ENCODE measurements at places on chromosomes 13 and 19.

- DNase-seq: no peak
Measured at GRCh38 chr13:40456979-40457553, 209.4 kb downstream of the FOXO1 start.

GRCh38 chr19:51398096-51398704, 7.8 kb upstream of the C19orf84 start:
- DNase-seq: peak; percentile 80

DNA sequence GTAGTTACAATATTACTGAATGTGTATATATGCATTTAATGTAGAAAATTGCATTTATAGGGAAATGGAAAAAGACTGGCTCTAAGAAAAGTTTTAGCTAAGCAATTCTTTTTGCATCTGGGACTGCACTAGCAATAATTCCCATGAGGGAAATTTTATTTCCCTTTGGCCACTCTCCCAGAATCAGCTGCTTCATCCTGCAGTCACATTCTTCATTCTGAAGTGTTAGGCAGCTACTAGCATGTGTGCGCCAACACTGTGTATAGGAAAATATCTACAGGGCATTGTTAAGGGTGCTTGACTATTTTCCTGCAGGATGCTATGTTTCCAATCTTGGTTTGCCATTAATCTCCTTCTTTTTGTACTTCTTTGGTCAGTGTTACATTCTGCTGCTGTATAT, 312.8 kb upstream of the PCDH20 start:
- no peak for DNase-seq

DNA sequence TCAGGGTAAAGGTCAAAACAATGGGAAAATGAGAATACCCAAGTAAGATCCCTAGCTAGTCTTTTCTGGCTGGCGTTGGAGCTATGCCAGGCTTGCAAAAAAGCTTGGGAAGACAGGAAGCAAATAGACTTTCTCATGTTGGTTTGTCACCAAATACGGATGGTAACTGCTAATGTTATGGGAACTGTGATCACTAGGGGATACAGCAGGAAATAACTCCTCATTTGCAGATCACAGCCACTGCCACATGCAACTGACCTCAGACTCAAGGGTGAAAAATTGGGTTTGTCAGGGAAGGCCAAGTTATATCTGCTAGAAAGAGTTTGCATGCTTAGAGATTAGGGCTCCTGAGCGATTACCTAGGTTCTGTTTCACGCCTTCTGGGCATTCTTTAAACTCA, 162.9 kb downstream of the NHLRC3 start:
- DNase-seq: no peak

- DNase-seq: no peak
Measured at GRCh38 chr13:51845574-51846318, 769 bp upstream of the TMEM272 start.

GRCh38 chr13:85847012-85847411, 47.8 kb upstream of the SLITRK6 start:
- DNase-seq: no peak

DNA sequence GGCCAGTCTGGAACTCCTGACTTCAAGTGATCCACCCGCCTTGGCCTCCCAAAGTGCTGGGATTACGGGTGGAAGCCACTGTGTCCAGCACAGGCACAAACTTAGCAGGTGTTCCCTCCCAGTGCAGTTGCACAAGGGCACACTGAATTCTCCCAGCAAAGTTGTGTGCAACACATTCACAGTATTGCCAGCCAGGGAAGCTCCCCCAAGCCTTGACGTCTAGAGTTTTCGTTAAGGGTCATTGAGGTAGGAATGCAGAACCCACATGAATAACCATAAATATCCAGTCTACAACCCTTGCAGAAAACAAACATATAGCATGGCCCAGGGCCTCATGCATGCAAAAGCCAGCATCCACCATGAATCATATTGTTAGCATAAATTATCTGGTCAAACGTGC, 3.3 kb upstream of the AURKC start:
- no peak for DNase-seq

DNA sequence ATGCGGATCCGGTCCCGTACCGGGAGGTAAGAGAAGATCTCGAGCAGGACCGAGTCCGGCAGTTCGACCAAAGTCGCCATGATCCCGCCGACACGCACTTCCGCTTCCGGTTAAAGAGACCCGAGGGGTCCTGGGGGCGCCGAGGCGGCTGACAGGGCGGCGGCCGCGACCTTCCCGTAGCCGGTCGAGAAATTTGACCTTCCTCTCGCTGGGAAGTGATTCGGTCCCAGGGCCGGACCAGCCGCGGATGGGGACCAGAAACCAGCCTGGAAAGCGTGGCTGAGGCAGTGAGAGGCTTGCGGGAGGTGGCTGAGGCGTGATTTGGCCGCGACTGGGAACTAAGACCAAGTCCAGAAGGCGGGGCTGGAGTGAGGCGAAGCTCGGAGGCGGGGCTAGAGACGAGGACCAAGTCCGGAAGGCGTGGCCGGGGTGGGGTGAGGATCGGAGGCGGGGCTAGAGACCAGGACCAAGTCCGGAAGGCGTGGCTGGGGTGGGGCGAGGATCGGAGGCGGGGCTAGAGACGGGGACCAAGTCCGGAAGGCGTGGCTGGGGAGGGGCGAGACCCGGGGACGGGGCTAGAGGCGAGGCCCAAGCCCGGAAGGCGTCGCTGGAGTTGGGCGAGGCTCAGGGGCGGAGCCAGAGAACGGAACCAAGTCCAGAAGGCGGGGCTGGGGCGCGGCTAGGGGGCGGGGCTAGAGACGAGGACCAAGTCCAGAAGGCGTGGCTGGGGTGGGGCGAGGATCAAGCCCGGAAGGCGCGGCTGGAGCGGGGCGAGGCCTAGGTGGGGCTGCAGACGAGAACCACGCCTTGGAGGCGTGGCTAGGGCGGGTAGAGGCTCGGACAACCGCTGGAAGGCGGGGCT, at the start of gene FBXL12:
FBXL12 (minus strand) TSS at position 346 of the 862 bp plus-strand sequence; CDS start at position 80, 266 bp downstream.
- peak; percentile 100 for DNase-seq

GRCh38 chr19:7340959-7341837, 7.5 kb upstream of the ARHGEF18 start:
- peak; percentile 88 for DNase-seq

GRCh38 chr13:111372651-111373425, 52.4 kb downstream of the TEX29 start:
- DNase-seq: no peak

DNA sequence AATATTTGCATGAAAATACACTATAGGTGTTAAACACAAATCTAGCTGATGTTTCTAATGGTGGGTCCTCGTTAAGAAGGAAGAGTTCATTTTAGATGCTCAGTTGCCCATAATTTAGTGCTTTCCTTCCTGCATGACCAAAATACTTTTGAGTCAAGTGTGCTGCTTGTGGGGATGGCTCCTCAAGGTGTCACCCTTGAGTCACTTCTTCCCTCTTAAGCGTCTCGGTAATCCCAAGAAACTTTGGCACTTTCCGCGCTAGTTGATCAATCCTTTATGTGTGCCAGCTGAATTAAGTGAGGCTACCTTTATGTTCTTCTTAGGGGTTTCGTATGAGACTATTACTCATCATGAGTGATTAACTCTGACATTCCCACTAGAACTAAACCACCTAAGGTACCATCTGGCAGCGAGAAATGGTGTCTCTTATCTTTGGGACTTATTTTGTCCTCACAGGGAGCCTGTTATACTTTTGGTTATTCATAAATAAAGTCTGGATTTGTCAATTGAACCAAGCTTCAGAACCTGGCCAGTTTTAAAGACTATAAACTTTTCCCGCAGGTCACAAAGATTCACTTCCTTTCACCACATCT, 106.8 kb downstream of the NHLRC3 start:
- peak; percentile 87 for DNase-seq

GRCh38 chr13:43368003-43368402, 344.6 kb downstream of the DNAJC15 start:
- DNase-seq: peak; percentile 69

All from adipocyte (in vitro differentiated cells).